ENCODE measurements at places on chromosomes 16 and 17.

GRCh38 chr16:56241596-56241995, 50.3 kb downstream of the GNAO1 start:
- no peak for DNase-seq

- DNase-seq, result no peak
These were observed 192.4 kb downstream of the SEC14L1 start for GRCh38 chr17:77332981-77333685.

GRCh38 chr17:1203111-1203966, 23.6 kb upstream of the ABR start:
- DNase-seq, result peak; percentile 57

- DNase-seq, result no peak
These were observed 10.2 kb downstream of the DNAH17 start for GRCh38 chr17:78566947-78567346.

- DNase-seq, result no peak
These were observed 693 bp upstream of the HOXB4 start for GRCh38 chr17:48578616-48579470.

GRCh38 chr16:4548124-4548523, 8.0 kb upstream of the C16orf96 start:
- DNase-seq, result no peak
